ENCODE measurements at places on chromosomes 1 and 21.

GRCh38 chr1:198496216-198497143, 44.0 kb downstream of the ATP6V1G3 start:
- no peak for DNase-seq

DNA sequence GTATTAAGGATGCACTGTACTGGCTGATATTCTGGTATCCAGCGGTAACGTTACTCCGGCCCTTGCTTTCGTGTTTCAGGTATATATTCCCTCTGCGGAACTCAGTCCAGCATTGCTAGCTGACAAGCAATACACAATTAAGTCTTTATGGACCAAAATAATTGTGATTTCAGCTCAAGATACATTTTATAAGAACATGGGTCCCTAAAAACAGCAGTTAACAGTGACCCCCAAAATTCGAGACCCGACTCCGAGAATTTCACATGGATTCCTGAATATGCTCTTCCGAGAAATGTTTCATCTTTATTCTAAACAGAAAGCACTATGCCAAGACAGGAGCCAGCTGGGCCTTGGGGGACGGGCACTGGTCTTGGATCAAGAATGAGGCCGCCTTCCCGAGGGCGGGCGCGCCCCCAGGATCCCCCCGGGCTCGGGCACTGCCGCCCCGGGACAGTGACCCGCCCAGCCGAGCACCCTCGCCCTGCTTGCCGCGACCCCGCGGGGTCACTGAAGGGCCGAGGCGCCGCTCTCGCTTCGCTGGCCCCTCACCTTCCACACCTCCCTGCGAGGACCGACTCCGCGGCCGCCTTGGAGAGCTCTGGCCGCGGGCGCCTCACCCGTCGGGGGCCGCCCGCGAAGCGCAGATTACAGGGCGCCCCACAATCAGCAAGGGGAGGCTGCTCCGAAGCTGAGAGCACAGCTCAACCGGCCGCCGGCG, 610 bp downstream of the SCYL3 start:
- peak; percentile 45 for DNase-seq

DNA sequence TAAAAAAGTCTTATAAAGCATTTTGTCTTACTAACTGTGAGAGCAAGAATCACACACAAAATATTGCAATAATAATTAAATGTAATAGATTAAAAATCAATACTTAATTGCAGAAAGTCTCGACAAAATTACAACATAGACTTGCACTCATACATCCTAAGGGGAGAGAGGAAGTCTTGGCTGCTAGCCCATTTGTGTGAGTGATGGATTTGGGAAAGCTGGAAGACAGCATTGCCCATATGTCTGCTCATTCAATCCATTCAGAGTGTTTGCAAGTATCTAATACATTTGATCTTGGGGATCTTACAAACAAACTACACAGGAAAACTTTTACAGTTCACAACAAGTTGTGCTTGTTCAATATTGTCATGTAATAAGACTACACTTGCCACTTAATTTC, 140.5 kb downstream of the COL11A1 start:
- no peak for DNase-seq

DNA sequence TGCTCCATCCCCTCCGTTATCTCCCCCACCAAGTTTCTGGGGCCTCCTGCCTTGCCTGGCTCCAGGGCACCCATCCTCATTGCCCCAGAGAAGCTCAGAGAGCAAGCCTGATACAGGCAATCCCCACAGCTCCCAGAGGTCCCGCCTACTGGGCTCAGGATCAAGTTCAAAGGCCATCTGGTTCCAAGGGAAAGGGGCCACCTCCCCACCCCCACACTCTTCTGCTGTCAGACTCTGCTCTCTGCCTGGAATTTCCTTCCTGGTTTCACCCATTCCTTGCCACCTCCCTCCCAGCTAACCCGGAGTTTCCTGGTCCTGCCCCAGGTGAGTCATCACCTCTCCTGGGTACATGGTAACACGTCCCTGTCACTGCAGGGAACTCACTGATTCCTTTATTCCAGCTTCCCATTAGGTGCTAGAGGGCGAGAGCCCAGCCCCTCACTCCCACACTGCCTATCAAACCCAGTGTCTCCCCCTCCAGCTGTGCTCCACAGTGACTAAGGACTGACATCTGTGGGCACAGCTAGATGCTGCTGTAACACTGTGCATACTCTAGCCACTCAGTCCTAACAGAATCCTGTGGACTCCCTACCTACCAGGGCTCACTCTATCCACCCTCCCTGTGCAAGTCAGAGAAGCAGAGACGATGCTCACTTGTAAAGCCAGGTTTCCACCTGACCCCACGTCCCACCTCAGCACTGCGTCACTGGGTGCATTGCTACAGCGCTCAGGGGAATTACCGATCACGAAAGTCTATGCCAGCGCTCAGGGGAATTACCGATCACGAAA, 21.8 kb downstream of the RSPH1 start:
- DNase-seq, result no peak

- DNase-seq, result no peak
Measured at GRCh38 chr1:89839516-89839915, 18.7 kb downstream of the LRRC8D start.

- DNase-seq, result no peak
Measured at GRCh38 chr1:203932556-203932955, 71.2 kb downstream of the SNRPE start.

- no peak for DNase-seq
Measured at GRCh38 chr1:29125237-29125641, 1.5 kb upstream of the TMEM200B start.

GRCh38 chr1:63795455-63795854, 21.6 kb downstream of the ROR1 start:
- no peak for DNase-seq

- DNase-seq, result no peak
Measured at GRCh38 chr21:44800103-44800502, 1.5 kb downstream of the UBE2G2 start.

DNA sequence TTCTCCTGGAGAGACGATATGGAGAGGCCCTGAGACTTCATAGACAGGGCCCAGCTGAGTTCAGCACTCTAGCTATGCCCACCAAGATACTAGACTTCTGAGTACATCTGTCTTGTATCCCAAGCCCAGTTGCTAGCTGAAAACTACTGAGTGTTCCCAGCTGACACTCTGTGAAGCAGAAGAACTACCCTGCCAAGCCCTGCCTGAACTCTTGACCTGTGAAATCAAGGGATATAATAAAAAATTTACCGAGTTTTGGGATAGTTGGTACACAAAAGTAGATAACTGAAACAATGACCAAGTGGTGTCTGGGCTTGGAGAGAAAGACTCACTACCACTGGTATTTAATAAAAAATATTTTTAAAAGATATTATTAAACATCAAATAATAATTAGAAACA, 267.5 kb downstream of the TRABD2B start:
- no peak for DNase-seq

GRCh38 chr1:211332830-211333229, 6.2 kb downstream of the TRAF5 start:
- no peak for DNase-seq

- DNase-seq, result peak; percentile 48
Measured at GRCh38 chr21:43361493-43362296, 65.2 kb downstream of the SIK1 start.

DNA sequence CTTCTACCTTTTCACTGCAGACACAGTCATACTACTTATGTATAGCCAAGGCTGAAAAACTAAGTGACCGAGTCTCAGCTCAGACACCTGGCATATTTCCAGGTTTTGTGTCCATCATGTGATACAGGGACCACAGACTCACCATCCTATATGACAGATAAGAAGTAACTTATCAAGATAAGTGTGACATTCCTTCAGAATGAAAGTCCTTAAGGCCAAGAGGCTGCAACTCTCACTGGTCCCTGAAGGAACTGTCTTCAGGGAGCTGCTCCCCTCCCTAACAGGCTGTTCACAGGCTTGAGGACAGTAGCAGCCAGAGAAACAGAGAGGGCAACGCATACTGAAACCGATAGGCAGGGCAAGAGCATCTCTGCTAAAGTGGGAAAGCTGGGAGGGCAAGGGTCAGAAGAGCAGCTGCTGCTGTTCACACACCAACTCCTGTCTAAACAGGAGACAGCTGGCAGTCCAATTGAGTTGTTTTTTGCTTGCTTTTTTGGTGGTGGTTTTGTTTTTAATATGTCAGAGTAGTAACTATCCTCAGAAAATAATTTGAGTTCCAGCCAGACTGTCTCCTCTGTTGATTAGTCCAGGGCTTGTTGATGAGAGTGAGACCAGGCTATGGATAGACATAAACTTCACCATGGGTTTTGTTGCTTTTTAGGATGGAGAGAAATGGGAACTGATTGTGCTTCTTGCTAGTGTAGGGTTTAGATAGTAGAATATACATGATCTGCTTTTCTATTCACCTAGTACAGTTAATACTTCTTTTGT, 67.7 kb downstream of the MACF1 start:
- peak; percentile 52 for DNase-seq

- no peak for DNase-seq
Measured at GRCh38 chr1:247435030-247435758, 19.2 kb downstream of the NLRP3 start.

- peak; percentile 20 for DNase-seq
Measured at GRCh38 chr21:41817228-41817627, 50.4 kb upstream of the RIPK4 start.

DNA sequence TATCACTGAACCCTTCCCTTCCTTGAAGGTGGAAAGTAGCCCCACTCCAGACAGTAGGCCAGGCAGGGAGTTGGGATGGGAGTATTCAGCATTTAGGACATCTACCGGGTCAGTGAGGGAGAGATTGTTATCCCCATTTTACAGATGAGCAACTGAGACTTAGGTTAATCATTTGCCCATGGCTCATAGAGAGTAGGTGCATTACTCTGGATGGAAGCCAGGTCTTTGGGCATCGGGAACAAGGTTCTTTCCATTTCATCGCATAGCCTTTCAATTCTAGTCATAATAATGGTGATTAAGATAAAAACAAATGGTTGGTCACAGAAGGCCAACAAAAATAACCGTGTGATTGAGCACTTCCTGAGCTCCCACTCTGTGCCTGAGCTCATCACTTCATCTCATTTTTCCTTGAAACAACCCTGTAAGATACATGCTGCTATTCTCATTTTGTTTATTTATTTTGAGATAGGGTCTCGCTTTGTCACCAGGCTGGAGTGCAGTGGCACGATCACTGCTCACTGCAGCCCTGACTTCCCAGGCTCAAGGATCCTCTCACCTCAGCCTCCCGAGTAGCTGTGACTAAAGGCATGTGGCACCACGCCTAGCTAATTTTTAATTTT, 64.8 kb downstream of the NAV1 start:
- no peak for DNase-seq

- no peak for DNase-seq
Measured at GRCh38 chr1:244192325-244192724, 141.2 kb downstream of the ZBTB18 start.

- no peak for DNase-seq
Measured at GRCh38 chr1:55423376-55423775, 208.2 kb upstream of the USP24 start.

DNA sequence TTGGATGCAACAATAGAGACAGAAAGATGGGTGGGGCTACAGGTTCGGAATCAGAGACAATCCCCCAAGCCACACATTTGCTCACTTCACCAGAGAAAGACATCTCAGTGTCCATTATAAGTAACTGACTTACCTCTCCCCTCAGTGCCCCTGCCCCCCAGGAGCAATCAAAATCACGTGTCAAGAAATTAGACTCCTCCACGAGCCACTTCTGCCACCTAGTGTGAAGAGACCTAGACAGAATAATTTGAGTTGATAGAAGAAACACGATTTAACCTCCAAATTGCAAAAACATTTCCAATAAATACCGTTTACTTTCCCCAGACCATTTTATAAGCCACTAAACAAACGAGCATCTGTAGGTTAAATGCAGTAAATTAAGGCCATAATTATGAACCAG, 123.2 kb downstream of the SLC30A10 start:
- DNase-seq, result no peak

GRCh38 chr21:42548687-42549406, 35.2 kb downstream of the SLC37A1 start:
- DNase-seq, result no peak

- DNase-seq, result no peak
Measured at GRCh38 chr1:197092491-197093023, 25.5 kb upstream of the F13B start.

GRCh38 chr1:170395149-170395548, 136.8 kb upstream of the GORAB start:
- DNase-seq, result no peak

- DNase-seq, result no peak
Measured at GRCh38 chr1:204880906-204881305, 10.2 kb downstream of the NFASC start.

DNA sequence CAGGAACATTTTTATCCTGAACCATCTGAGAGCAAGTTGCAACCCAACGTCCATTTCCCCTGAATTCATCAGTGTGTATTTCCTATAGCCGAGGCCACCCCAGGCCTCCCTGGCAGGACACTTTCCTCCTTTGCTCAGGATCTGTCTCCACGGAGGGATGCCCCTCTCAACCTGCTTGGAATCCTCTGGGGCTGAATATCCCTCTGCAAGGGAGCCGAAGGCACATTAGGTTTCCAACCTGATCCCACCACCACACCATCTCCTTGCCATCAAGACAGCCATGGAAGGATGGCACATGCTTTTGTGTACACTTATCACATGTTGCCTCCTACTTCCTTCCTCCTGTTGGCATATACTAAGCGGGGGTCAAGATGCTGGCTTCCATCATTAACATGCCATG, 74.8 kb upstream of the EDN2 start:
- DNase-seq, result no peak

- no peak for DNase-seq
Measured at GRCh38 chr1:9626201-9626608, 25.3 kb upstream of the PIK3CD start.

DNA sequence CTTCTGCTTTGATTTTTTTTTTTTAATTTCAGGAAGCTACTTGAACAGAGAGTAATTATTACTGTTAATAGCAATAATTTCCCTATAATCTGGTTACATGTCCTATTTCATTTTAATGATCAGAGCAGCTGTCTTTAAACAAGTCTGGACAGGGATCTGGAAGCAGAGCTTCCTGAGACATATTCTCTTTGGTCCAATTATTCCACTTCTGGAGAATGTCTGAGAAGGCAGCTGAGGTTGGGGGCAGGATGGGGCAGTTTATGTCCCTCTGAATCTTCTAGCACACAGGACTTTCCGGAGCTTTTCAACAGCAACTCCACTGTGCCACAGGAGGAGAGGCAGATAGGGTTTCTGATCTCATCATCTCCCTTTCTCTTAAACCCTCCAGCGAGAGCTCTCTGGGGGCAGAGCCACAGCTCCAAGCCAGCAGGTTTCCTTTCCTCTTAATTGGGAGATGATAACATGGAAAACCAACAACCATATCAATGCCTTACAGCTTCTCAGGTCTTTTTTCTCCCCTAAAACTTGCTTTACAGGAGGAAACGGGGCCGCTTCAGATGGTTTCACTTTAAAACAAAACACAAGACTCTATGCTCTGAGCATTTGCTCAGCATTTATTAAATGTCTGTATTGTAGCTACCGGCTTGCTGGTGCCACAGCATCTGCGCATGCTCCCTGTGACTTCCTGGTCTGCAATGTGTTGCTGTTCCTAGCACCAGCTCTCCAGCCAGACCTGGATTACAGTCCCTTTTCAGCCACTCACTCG, 425.7 kb upstream of the USP24 start:
- no peak for DNase-seq

- peak; percentile 19 for DNase-seq
Measured at GRCh38 chr1:71080230-71080738, 551 bp downstream of the ZRANB2 start.
